Stimulated activated CD8-positive, alpha-beta memory T cell treated with anti-CD3 and anti-CD28 coated beads, Interleukin-2, amount 100 ng/mL, for 1 hour (primary cell): ENCODE measurements at places on chromosomes 11 and 22.

DNA sequence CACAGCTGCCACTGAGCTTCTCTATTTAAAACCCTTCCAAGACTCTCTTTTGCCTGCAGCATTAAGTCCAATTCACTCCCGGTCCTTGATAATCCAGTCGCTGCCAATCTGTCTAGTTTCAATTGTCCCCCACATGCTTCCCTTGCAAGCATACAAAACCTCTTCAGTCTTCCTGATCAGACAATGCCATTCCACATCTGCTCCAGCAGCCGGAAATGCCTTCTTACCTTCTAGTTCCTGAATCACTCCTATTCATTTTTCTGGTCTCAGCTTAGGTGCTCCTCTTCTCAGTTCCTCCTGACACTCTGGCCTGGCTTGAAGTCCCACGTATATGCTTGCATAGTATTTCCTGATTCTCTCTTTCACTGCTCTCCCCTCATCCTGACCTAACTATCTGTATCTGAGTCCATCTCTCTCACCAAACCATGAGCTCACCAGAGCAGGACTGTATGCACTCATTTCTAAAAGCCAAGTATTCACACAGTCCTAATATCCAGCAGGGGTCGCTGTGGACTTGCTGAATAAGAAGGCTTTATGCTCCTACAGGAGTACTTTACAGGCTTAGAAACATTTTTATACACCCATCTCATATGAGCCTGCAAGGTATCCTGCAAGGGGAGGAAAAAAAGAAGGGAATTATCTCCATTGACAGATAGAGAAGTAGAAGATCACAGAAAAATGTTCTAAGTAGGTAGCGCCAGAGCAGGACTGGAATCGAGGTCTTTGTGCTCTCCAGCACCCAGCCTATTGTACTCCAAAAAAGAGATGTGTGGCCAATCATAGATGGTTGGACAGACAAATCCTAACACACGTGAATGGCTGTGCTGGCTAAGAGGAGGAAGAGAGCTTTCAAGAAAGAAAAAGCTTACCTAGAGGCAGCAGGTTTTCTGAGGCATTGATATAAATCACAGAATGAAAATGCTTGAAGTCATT is 19.2 kb downstream of the XRRA1 start:
- peak; percentile 27 for DNase-seq

DNA sequence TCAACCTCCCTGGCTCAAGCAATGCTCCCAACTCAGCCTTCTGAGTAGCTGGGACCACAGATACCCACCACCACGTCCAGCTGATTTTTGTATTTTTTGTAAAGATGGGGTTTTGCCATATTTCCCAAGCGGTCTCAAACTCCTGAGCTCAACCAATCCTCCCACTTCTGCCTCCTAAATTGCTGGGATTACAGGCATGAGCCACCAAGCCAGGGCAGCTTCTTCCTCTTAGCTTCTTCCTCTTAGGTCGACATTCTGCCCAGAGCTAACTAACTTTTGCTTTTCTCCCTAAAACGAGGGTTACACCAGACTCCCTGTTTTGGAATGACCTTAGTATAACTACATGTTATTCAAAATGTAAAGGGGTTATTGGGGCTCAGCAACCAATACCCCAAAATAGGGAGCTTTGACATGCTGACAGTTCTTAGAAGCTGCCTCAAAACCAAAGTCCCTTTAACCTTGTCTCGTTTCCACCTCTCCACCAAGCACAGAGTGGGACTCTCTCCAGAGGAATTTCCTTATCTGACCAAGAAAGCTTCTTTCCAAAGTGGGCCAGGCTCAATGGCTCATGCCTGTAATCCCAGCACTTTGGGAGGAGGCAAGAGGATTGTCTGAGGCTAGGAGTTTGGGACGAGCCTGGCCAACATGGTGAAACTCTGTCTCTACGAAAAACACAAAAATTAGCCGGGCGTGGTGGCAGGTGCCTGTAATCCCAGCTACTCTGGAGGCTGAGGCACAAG is 7.0 kb downstream of the HPS5 start:
- no peak for DNase-seq

GRCh38 chr11:74037309-74037708 is 28.4 kb upstream of the UCP3 start:
- DNase-seq, result no peak

GRCh38 chr11:57881647-57882046 is 120.0 kb downstream of the CTNND1 start:
- no peak for DNase-seq

GRCh38 chr11:14418801-14419417 is 59.9 kb upstream of the RRAS2 start:
- DNase-seq, result no peak

GRCh38 chr11:132174362-132175255 is 804.2 kb downstream of the NTM start:
- no peak for DNase-seq

GRCh38 chr11:17572359-17572690 is 25.3 kb downstream of the OTOG start:
- no peak for DNase-seq

GRCh38 chr11:100612766-100613165 is 74.3 kb upstream of the ARHGAP42 start:
- DNase-seq, result no peak

DNA sequence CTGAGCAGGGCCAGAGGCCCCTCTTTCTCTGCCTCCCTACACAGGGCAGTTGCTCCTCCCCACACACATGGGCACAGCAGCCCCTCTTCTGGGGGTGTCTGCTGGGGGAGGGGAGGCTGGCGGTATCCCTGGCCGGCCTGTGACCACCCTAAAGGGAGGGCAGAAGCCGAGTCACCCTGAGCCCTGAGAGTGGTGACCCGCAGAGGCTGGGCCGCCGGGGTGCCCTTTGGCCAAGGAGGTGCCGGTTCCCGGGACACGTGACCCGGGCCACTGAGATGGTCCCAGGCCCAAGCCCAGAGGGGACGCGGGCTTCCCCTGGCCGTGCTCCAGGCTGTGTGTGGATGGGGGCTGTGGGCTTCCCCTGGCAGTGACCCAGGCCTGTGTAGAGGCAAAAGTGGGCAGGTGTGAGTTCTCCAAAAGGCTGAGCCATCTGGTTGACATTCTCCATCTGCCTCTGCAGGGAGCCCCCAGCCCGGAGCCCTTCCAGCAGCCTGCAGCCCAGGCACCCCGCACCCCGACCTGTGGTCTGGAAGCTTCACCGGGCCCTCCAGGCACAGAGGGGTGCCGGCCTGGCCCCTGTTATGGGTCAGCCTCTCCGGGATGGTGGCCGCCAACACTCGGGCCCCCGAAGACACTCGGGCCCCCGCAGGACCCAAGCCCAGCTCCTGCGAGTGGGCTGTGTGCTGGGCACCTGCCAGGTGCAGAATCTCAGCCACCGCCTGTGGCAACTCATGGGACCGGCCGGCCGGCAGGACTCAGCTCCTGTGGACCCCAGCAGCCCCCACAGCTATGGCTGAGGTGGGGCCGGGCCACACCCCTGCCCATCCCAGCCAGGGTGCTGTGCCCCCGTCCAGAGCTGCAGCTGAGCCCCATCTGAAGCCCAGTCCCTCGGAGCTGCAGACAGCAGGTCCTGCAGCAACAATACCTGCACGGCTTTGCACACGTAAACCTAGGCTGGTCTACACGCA is 1.0 kb downstream of the ADM2 start:
- no peak for DNase-seq

DNA sequence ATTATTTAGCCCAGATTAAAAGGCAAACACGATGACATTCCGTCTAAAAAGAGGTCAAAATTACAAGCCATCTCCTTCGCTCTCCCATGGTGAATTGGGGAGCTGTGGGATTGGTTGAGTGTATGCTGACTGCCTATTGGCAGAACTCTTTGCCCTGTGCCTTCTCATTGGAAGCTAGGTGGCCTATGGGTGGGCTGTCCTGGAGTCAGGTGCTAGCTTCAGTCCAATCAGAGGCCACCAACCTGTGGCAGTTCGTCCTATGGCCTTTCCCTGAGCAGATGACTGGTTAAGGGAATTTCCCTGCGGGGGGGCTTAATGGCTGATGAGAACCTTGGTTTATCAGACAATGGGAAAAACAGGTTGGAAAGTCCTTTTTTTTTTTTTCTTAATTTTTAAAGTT is 3.2 kb upstream of the MTMR3 start:
- DNase-seq, result no peak

- DNase-seq, result no peak
These were observed 15.7 kb upstream of the PAX6 start for GRCh38 chr11:31826536-31827438.

DNA sequence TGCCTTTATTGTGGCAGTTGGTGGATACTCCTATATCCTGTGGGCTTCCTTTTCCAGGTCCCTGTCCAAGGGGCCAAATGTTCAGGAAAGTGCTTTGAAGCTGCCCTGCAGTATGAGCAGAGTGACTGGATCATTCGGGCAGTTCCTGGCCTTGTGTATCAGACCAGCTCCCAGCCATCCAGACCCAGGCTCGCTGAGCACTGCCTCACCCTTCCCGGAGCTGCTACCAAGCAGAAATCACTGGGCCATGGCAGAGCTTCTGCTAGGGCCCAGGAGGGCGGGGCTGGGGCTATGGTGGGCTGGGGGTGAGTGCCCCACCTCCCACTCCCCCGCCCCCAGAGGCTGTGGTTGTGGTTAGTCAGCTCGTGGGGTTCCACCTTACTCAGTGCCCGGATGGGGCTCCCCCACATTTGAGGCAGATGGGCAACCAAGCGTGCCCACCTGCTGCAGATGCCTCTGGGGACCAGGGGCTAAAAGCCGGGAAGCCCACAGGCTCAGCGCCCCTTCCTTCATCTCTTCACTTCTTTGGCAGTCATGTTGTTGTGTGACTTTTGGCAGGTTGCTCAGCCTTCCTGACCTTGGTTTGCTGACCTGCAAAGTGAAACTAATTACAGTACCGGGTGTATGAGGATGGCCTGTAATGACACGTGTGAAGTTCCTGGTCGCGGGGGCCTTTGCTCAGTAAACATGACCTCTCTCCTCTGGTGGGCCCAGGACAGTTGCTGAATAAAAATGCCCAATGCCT is 2.1 kb upstream of the LRRC32 start:
- no peak for DNase-seq

DNA sequence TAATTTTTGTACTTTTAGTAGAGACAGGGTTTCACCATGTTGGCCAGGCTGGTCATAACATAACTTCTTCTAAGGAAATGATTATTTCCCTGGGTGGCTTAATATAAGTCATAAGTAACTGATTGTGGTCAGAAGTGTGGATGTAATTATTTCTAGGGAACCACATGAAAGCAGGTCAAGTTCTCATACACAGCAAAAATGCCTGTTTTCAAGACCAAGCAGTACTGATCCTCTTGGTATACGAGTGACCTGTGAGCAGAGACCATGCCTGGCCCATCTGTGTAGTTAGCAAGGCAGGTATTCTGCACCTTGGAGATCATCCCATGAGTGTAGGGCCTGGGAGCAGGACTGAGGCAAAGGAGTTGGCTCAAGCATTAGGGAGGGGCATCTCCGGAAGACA is 32.5 kb upstream of the NUCB2 start:
- no peak for DNase-seq

- DNase-seq, result no peak
These were observed 26.7 kb upstream of the PICK1 start for GRCh38 chr22:38030311-38031133.

DNA sequence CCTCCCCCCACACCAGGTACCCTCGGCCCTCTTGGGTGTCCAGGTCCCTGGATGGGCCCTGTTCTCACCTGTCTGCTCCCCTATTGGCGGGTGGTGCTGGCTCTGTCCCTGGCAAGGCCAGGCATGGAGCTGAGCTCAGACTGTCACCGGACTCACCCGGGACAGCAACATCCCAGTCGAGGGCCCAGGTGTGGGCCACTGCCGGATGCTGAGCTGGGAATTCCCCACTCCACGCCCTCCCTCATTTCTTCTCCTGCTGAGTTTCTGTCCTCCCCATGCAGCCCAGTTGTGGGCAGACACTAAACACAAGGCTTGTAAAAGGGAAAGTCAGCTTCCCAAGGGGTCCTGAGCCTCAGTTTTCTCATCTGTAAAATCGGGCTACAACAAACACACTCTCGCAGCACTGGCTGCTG is 2.0 kb upstream of the AP5B1 start:
- DNase-seq, result no peak

DNA sequence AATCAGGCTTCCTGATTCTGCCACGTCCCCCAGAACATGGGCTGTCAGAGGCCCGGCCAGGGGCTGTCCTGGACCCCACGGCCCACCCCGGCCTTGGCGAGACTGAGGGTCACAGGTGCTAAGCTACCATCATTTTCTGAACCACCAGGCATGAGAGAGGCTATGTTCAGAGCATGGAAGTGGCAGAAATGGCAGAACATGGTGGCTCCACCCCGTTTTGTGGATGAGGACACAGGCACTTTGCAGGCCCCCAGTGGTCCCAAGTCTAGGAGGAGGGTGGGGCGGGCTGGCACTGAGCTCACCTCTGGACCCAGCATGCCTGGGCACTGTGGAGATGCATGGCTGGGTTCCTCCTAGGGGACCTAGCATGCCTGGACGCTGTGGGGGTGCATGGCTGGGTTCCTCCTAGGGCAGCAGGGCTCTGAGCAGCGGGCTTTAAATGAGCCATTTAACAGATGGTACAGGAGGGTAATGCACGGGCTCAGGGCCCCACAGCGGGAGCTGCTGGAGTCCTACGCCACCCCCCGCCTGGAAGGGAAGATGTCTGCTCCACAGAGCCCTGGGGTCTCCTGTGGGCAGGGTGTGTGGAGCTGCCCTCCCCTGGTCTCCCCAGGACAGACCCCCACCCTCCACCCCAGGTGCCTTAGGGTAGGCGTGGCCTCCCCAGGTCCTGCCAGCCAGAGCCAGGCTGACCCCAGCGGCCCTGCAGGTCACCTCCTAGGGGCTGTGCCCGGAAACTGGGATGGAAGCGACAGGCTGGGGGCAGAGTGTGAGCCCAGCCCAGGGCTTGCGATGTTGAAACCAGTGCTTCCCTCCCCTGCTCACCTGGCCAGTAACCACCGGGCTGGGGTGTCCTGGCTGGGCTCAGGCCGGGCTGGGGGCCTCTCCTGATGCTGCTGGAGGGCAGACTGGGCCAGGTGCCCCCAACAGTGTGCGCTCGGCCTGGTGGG is 6.1 kb upstream of the MUC5AC start:
- DNase-seq, result no peak

- DNase-seq, result no peak
These were observed 13.5 kb downstream of the FSHB start for GRCh38 chr11:30244265-30244664.

- DNase-seq, result no peak
These were observed 17.4 kb upstream of the SOX6 start for GRCh38 chr11:16373768-16374167.
